ENCODE measurements at places on chromosomes 7 and 10.

- no peak for DNase-seq
These were observed 50.6 kb downstream of the PRPF18 start for GRCh38 chr10:13637303-13637856.

DNA sequence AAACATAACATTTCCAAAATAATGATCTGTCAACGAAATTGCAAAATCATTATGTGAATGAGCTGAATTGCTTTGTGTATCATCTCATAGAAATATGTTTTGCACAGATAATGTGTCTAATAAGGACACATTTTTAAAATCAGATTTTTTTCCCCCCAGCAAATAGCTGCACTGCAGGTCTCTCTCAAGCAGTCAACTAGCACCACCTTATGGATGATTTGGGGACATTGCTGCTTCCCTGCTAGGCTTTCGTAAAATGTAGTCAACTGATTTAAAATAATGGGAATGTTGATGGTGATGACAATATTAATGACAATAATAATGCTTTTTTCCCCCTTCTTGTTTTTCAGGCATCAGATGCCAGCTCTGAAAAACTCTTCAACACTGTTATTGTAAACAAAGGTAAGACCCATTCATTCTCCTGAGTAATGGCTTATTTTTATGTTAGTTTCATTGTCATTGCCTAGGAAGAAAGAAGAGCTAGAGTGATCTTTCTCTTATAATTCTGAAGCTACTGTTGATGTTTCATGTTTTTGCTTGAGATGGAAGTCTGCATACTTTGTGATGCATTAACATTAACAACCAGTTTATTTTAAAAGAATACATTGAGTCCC, 433.6 kb upstream of the GALNT17 start:
- DNase-seq = peak; percentile 49

- no peak for DNase-seq
These were observed 735.2 kb upstream of the ANKRD30A start for GRCh38 chr10:36390221-36390620.

DNA sequence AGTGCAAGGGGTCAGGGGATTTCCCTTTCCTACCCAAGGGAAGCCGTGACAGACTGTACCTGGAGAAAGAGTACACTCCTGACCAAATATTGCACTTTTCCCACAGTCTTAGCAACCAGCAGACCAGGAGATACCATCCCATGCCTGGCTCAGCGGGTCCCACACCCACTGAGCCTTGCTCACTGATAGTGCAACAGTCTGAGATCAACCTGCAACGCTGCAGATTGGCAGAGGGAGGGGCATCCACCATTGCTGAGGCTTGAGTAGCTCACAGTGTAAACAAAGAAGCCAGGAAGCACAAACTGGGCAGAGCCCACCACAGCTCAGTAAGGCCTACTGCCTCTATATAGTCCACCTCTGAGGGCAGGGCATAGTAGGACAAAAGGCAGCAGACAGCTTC, 53.9 kb downstream of the PIK3CG start:
- no peak for DNase-seq

- no peak for DNase-seq
These were observed 169.3 kb upstream of the MALRD1 start for GRCh38 chr10:18879284-18879683.

DNA sequence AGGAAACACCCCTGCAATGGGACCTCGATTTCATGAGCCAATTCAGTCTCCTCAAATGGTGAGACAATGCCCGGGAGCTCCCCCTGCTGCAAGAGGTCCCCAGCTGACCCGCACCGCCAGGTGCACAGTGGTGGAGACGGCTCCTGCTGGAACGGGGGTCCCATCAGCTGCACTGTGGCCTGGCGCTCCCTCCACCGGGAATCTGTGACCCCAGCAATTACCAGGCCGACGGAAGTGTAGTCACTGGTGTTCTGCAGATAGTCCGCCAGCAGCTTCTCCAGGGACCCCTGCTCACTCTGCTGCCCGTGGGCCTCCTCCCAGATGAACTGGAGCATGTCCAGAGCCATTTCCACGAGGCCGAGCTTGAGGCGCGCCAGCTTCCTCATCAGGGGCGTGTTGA, 64.9 kb upstream of the NKX6-2 start:
- no peak for DNase-seq

DNA sequence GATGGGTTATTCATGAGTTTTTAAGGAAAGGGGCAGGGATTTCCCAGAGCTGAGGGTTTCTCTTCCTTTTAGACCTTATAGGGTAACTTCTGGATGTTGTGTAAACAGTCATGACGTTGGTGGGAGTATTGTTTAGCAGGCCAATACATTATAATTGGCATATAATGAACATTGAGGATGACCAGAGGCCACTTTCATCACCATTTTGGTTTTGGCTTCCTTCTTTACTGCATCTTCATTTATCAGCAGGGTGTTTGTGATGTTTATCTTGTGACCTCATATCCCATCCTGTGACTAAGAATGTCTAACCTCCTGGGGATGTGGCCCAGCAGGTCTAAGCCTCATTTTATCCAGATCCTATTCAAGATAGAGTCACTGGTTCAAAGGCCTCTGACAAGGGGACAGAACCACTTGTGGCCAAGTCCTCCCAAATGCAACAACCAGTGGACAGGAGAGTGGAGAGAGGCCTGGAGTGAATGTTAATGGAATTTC, 77.3 kb upstream of the RPA3 start:
- DNase-seq = no peak

DNA sequence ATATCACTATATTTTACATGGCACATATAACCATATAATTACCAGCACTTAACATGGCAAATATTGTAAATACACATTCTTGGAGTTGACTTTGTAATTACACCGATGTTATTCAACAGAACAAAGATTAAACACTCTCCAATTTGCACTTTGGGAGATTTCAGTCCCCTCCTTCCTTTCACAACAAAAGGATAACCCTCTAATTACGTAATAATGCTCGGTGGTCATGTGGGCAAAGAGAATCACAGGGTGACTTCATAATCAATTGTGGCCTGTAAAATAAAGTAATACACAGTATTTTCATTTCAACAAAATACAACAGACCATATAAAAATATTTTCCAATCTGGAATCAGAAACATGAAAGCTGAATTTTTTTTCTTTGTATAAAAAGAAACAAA, 73.2 kb downstream of the RHOBTB1 start:
- no peak for DNase-seq

- DNase-seq = no peak
These were observed 47.4 kb upstream of the EZH2 start for GRCh38 chr7:148931470-148931869.

- no peak for DNase-seq
These were observed 13.4 kb downstream of the BUD31 start for GRCh38 chr7:99422186-99422585.

DNA sequence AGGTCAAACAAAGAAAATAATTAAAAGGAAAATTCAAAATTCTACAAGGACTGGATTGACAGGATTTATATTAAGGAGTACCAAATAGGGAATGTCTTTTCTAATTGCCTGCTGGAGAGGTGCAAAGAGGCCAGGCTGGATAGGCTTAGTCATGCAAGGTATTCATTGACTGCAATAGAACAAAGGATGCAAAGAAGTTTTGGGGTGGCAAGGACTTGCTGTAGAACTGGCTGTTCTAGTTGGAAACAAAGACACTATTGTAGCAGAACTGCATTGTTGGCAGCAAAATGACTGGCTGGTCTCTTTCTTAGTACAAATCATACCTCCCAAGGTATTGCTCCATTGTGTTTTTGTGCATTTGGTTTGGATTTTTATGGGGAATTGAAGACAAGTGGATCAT, 10.1 kb downstream of the ITGB8 start:
- no peak for DNase-seq

- no peak for DNase-seq
These were observed 214.8 kb downstream of the TMEM178B start for GRCh38 chr7:141288626-141289025.

DNA sequence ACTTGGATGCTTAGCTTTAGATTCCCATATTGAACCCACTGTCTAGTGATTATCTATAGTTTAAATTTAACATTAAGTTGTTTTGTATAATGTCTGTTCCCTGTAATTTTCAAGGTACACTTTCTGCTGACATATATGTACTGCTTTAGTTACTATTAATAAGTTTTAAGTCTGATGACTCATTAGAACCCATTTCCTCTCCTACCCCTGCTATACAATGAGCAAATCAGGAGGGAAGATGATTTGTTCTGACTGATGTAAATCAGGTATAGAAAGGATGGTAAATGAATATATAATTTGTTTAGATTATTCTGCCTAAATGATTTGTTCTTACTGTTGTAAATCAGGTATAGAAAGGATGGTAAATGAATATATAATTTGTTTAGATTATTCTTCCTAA, 691.8 kb downstream of the NXPH1 start:
- DNase-seq = no peak

DNA sequence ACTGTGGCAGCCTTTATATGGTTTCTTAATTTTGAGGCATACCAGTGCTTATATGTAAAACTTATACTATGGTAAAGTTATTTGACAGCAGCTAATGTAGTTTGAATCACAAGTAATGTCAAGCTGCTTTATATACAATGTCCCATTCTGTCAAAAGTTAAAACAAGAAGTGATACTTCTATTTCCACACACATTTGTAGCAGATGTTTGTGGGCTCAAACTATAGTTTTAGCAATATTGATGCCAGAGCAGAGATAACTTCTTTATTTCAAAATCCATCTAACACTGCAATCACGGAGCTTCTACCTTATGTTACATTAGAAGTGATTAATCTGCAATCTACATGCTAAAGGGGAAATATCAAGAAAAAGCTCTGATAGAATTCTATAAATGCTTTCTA, 149.6 kb downstream of the ADK start:
- DNase-seq = no peak

- DNase-seq = no peak
These were observed 73.9 kb upstream of the ARMC3 start for GRCh38 chr10:22853906-22854447.

DNA sequence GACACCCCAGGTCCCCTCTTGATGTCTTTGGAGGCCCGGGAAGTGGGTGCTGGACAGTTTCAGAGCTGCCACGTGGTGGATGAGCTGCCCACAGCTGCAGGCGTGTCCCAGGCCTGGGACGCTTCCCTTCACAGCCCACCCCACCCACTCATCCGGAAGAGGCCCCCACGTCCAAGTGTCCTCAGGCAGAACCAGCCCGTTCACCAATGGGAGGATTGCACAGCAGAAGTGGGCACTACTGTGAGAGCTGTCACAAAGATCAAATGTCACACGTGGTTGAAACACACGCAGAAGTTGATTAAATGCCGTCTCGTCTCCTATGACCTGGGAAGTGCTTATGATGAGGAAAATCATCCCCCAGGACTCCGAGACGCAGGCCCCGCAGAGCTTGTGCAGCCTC, 52.9 kb downstream of the STK32C start:
- DNase-seq = no peak

GRCh38 chr7:46179061-46179610, 258.1 kb upstream of the IGFBP3 start:
- no peak for DNase-seq

DNA sequence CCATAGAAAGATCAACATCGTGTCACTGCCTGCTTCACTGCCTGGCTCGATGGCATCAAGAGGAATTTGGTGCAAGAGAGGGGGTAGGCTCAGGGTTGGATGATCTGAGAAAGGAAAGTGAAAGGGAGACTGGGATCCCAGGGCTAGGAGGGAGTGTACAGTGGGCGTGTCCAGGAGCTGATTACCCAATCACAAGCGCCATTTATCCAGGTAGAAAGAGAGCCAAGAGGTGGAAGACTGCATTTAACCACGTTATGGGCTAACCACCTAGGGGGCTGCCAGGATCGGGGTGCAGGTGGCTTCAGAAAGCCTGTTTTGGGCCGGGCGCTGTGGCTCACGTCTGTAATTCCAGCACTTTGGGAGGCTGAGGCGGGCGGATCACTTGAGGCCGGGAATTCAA, 10.3 kb downstream of the PODXL start:
- no peak for DNase-seq
